ENCODE measurements at places on chromosomes 11 and 22.

DNA sequence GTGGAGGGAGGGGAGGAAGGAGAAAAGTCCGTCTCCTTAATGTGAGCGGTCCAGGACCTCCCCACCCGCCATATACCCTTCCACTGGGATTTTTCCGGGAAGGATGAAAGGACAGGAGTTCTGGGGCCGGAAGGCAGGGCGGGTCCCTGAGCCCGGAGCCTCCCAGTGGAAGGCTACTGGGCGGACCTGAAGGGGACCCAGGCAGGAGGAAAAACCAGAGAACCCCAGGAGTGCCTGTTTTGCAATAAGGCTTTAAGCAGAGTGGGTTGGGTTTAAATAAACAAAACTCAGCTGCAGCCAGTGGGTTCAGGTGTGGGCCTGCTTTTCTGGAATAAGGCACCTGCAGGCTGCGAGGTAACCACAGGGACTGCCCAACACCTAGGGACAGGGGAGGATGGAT lies 1.7 kb upstream of the CELSR1 start:
- DNase-seq, result no peak

GRCh38 chr22:46381142-46381541 lies 45.6 kb downstream of the TRMU start:
- peak; percentile 10 for DNase-seq

DNA sequence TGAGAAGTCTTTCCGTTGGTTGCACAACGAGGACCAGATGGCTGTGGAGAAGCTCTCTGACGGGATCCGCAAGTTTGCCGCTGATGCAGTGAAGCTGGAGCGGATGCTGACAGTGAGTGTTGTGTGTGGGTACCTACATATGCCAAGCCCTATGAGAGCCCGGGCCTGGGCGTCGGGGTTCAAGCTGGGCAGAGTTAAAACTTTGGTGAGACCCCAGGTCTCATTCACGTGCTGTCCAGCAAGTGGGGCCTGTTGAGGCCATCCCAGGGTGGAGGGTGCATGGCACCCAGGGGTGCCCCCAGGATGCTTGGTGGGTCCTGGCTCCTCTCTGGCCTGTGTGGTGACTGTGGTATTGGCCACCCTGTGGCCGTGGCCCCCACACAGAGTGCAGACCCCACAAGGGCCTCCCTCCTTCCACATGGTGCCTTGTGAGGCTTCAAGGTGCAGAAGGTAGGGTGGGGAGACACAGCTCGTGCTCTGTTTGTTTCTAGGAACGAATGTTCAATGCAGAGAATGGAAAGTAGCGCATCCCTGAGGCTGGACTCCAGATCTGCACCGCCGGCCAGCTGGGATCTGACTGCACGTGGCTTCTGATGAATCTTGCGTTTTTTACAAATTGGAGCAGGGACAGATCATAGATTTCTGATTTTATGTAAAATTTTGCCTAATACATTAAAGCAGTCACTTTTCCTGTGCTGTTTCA lies 12.8 kb downstream of the GATD1 start:
- no peak for DNase-seq

- DNase-seq, result no peak
These were observed 44.1 kb upstream of the SC5D start for GRCh38 chr11:121248496-121248895.

GRCh38 chr11:110883256-110883655 lies 171.0 kb upstream of the ARHGAP20 start:
- DNase-seq, result no peak

DNA sequence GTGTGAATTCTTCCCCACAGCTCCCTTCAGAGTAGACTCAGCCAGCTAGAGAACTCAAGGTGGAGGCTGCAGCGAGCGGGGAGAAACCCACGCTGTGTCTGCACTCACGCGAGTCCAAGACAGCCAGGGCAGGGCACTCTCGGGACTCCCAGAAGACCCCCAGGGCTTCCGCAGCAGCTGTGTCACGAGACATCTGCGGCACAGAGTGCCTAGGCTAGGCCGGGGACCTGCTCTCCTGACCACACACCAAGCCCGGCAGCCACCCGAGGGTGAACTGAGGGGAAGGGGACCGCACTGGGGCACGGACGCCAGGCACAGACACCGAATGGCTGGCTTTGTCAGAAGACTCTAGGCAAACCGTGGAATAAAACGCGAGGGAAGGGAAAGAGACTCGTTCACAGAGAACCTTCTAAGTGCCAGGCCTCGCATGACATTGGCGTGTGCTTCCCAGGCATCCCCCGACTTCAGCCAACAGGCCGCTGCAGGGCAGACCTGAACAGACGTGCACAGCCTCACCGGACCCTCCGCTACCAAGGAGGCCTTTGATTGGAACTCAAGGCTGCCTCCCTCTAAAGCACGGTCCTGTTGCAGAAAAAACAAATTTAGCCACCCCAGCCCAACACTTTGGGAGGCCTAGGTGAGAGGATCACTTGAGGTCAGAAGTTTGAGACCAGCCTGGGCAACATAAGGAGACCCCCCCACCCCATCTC lies 18.2 kb upstream of the MOB2 start:
- DNase-seq, result no peak

- DNase-seq, result no peak
These were observed 99.1 kb upstream of the MTNR1B start for GRCh38 chr11:92870196-92870832.

- DNase-seq, result peak; percentile 84
These were observed 28.8 kb downstream of the TOM1 start for GRCh38 chr22:35328472-35328885.

DNA sequence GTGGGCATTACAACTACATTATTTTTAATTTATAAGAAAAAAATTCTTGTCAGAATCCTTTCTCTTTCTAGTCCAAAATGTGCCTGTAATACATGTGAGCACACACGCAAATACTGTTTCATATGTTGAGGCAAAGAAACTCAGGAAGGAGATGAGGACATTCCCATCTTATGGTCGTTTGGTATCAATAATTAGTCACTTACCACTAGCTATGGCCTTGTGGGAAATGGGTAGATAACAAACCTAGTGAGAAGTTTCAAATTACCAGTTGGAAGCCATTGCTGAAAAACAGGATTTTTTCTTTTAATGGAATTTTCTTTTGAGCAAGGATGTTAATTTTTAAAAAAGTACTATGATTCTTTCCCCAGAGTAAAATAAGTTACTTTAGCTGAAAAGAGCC lies 25.7 kb downstream of the AMOTL1 start:
- DNase-seq, result no peak

DNA sequence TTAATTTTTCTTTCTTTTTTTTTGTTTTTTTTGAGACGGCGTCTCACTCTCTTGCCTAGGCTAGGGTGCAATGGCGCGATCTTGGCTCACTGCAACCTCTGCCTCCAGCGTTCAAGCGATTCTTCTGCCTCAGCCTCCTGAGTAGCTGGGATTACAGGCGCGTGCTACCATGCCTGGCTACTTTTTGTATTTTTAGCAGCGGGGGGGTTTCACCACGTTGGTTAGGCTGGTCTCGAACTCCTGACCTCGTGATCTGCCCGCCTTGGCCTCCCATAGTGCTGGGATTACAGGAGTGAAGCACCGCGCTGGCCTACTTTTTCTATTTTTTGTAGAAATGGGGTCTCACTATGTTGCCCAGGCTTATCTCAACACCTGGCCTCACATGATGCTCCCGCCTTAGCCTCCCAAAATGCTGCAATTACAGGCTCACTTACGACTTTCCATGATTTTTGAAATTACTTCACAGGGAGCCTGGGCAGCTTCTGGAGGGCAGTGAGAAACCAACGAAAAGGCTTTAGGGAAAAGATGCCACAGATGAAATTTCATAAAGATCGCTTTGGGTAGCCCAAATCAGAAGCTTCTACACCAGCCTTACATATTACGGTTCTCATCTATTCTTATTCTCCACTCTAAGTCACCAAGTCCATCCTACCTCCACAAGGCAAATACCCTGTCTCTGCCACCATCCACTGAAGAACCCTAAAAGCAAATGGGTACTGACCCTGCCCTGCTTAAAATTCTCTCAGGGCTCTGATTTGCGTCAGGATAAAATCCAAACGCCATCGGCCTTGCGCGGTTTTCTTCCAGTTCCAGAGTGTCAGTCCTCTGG lies 866 bp upstream of the RRM1 start:
- no peak for DNase-seq

DNA sequence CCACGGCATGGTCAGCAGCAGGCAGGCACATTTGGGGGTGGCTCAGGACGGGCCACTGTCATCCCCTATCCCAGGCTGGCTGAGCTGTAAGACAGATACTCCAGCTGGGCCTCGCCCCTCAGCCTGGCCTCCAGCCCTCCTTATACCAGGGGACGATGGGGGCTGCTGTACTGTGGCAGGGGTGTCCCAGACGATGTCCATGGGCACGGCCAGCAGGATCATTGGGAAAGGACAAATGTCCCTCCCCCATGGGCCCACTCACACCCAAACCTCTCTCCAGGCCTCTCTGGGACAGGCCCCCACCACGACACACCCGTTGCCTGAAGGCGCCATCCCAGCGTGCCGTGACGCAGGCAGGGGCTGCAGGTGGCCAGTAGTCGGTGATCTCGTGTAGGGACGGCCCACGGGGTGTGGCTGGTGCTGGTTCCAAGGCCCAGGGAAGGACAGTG lies 1.5 kb upstream of the IL17REL start:
- no peak for DNase-seq

- DNase-seq, result no peak
These were observed 280.7 kb upstream of the CADM1 start for GRCh38 chr11:115784796-115785521.

GRCh38 chr11:77968337-77968736 lies 26.1 kb downstream of the INTS4 start:
- no peak for DNase-seq

DNA sequence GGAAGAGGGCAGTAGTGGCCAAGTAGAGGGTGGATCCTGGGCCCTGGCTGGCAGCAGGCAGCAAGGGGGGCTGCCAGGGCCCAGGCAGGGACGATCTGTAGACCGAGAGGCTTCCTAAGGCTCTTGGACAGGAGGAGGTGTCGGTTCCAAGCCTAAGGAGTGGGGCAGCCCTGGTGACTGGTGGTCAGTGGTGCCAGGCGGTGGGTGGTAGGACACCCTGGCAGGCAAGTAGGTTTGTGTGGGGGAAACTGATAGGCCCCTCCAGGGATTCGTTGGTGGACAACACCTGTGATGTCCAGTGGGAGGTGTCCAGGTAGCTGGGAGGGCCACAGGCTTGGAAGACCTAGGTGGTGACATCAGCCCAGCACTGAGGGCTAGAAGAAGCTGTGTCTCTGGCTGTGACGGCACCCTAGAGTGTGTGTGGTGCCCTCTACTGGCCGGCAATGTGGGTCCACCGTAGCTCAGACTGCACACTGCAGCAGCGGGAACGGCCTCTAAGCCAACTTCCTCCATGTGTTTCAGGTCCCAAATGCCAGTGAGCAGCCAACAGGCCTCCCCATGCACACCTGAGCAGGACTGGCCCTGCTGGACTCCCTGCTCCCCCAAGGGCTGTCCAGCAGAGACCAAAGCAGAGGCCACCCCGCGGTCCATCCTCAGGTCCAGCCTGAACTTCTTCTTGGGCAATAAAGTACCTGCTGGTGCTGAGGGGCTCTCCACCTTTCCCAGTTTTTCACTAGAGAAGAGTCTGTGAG lies 9.4 kb upstream of the SAMM50 start:
- DNase-seq, result peak; percentile 70

DNA sequence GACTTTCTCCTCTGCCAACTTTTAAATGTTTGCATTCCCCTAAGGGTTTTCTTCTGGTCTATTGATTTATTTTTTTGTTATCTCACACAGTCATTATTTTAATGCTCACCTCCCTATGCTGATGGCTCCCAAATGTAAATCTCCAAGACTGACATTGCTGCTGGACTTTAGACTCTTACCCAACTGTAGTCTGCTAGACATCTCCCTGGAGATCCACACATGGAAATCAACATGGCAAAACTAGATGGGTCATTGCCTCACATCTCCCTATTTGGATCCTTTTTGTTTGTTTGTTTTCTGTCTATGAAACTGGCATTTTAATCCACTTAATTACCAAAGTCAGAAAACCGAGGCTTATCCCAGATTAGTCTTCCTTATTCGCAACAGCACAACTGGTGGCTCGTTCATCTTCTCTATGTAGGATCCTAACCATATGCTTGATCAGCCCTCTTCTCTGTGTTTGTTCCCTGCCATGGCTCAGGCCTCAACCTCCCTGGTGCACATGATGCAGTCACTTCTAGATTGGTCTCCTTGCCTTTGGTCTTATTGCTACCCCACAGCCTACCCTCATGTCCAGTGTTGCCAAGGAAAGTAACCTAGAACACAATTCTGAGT lies 37.3 kb downstream of the SC5D start:
- DNase-seq, result peak; percentile 69

GRCh38 chr11:123247496-123247799 lies 52.4 kb upstream of the CLMP start:
- DNase-seq, result no peak

- peak; percentile 25 for DNase-seq
These were observed 946.0 kb downstream of the FAM181B start for GRCh38 chr11:81787584-81788049.

- no peak for DNase-seq
These were observed 13.7 kb upstream of the VPS37C start for GRCh38 chr11:61174949-61175348.

- no peak for DNase-seq
These were observed 1.4 kb upstream of the OR52M1 start for GRCh38 chr11:4543561-4543960.

GRCh38 chr11:1748636-1749394 lies 1.6 kb downstream of the IFITM10 start:
- DNase-seq, result no peak

DNA sequence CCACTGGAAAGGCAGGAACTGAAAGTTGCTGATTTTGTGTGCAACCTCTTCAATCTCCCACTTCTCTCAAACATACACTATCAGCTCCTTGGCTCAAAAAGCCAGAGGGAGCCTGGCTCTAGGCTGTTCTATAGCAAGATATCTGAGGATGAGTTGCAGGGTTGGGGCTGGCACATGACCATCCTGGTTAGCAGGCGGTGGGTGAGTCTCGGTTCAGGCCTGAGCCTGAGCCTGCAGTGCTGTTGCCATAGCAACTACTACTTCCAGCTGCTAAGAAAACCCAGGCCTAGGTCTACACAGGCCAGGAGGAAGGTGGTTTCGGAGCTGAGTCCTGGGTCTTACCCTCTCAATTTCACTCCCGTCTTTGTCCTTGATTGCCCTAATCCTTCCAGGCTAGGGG lies 39.0 kb downstream of the CWC15 start:
- DNase-seq, result no peak

GRCh38 chr11:44306918-44307244 lies 3.1 kb downstream of the ALX4 start:
- no peak for DNase-seq

DNA sequence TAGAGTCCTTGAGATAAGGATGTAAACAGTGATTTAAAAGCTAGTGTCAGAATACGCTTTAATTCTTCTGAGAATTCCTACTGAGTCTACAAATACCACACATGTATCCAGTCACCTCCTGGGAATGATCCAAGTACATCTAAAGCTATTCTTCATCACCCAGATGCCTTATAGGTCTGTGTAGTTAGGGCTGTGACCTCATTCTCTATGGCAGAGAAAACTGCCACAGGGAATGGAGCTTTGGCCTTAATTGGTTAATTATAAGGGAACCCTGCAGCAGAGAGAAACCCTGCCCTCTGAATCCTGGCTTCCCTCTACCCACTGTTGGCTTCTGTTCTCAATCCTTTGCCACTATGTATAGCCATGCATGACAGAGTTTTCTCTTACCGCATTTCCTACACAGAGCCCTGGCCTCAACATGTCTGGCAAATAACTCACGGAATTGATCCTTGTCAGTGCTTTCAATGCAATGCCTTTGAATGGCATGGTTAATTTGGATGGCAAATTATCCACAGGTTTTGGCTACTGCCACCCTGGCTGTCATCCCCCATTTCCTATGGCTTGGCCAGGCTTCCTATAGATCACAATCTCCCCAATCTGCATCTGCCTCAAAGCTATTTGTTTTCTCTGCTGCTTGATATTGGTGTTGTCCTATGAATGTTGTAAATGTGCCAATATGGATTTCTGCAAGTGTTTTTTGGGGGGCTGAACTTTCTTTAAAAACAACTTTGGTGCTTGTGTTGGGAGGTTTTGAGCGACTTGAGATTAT lies 2.9 kb downstream of the DIXDC1 start:
- DNase-seq, result no peak

All from small intestine (tissue), 16 donors.